ENCODE measurements at places on chromosomes 4 and X.

GRCh38 chr4:56156141-56156540 lies 207.4 kb downstream of the CEP135 start:
- no peak for DNase-seq

DNA sequence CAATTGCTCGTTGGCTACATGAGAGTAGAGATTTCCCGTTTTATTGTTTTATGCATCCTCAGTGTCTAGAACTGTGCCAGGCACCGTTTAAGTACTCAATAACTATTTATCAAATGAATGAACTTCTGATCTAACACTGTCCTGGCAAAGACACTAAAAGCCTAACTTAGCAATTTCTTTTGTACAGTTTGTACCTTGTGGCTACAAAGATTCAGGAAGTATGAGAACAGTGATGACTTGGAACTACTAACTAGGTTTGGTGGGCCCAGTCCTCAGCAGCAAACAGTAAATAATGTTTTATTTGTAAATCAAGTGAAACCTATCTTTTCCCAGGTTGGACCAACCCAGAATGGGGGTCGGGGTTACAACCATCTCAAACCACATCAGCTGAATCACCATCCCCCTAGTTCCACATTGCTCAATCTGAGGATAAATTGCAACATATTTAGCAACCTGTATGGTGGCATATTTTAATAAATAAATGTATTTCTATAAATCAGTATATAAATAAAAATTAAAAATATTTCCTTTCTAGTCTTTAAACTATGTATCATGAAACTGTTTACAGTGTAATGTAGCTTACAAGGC lies 12.3 kb upstream of the SCRG1 start:
- no peak for DNase-seq

- DNase-seq = no peak
These were observed 155.2 kb upstream of the PABPC5 start for GRCh38 chrX:91279479-91279878.

DNA sequence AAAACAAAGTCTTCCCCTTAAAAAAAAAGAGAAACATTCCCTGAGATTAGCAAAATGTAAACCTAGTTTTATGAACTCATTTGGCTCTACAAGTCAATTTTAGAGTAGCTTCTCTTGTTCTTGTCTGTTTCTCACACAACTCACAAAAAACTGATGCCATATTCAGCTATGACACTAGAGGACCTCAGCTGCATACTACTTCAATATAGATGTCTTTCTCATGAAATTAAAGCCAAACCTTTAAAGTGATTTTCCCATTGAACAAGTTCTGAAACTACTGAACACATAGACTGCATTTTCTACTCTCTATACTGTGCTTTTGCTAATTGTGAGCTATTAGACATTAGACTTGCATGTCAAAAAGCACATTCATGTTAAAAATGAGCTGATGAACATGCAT lies 49.8 kb downstream of the TBCK start:
- DNase-seq = no peak

Measured in activated CD8-positive, alpha-beta memory T cell treated with anti-CD3 and anti-CD28 coated beads for 48 hours (primary cell).